ENCODE measurements at places on chromosomes 13 and 19.

DNA sequence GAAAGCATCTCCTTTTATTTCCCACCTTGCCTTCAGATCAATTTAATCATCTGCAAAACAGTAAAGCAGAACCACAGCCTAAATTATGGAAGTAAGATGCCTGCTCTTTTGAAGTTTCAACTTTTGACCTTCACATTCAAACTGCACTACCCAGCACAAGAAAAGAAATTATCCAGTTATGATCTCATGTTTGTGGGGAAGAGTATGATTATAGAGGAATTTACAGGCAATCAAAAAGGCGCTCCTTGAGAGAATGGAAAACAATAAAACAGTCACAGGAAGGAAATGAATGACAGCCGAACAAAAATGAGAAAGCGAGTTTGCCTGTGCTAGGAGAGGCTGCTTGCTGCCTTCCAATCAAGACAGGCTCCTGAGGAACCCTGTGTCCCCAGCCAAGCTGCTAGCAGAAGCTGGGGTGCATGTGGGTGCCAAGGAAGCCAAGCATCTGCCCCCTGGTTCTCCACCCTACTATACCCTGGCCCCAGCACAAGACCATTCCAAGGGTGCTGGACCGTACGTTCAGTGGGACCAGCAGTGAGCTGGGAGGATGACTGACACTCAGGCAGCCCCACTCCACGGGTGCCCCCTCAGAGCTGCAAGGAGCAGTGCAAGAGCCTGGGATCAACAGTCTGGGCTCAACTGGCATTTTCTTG, 47.8 kb downstream of the PEPD start:
- DNase-seq = no peak

GRCh38 chr13:99033814-99034213, 56.0 kb upstream of the DOCK9 start:
- DNase-seq = no peak

DNA sequence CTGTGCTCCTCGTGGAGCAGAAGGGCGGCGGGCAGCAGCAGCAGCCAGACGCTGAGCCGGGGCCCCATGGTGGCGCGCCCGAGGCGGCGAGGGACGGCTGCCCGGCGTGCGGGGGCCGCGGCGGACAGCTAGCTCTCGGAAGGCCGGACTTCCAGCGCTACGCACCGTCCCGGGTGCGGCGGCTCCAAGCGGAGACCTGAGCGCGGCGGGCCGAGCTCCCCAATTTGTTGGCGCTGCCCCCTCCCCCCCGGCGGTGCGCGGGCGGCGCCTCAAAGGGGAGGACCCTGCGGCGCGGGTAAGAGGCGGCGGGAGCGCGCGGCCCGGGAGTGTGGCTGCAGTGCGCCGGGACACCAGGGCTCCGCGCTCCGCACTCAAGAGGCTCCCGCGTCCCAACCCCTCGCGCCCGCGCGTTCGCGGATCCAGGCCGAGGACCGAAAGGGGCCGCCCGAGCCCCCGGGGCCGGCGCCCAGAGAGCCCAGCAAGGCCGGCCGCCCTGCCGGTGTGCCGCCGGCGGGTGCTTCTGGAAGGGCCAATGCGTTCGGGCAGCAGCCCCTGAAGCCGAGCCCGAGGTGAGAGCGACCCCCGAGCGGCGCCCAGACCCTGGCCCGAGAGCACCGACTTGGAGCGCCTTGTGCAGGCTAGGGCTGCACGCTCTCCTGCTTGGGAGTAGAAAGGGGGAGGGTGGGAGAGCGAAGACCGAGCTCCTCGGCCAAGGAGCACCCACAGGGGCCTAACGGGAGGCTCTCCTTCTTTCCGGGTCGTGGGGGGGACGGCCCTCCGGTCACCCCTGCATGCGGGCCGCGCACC, at the start of the genes COL4A1 and COL4A2:
TSS of gene COL4A1 (minus strand) at position 198 of the 807 bp plus-strand sequence. CDS start at position 68, 130 bp downstream.
TSS of gene COL4A2 (plus strand) at position 325 of the 807 bp plus-strand sequence. CDS start 620 bp downstream, outside the sequence.
- DNase-seq = no peak

DNA sequence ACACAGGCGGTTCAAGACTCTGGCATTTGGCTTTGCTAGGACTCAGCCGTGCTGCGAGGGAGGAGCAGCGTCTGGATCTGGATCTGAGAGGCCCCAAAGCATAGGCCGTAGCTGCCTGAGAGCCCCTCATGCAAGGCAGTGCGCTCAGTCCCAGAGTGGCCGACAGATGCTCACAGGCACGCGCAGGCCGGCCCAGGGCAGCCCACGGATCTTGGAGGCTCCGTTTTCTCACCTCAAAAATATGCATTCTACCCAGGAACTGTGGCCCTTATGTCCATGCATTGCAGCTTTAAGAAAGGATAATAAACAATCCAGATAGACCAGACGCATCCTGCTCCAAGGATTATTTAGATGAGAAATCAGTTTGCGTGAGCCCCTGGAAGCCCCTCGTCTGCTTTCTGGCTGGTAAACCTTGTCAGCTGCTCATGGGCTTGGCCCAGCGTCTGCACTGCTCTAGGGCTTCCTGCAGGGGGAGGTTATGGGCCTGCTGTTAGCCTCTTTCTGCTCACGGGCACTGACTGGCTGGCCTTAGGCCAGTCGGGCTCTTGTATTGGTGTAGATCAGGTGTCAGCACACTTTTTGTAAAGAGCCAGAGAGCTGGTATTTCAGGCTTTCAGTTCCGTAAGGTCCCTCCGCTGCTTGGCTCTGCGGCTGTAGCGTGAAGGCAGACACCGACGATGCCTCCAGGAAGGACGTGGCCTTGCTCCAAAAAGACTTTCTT, 24.2 kb downstream of the TEX29 start:
- DNase-seq = no peak

DNA sequence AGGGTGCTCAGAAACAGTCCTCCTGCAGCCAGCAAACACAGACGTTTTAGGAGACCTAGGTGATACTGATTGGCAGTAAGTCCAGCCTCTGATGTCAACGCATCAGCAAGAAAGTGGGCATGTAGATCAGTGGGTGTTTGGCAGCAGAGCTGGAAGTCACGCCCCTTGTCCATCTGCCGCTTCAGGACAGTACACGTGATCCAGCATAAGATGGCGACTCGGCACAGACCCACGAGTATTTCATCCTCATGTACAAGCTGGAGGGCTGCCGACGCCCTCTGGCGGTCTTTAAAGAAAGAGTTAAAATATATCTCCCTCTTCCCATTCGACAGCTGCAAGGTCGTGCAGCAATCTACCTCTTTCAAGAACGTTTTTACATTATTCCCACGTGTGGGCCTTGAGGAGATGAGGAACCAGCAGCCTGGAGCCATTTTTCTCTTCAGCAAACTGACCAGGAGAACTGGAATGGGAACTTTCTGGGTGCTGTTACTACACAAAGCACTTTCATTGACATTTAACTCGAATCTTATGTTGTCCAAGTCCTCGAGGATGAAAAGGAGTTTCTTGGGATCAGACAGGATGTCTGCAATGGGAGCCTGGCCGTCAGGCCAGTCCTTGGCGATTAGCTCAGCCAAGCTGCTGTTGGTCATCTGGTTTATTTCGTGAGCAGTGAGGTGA, 22.3 kb downstream of the NLRP11 start:
- no peak for DNase-seq

- no peak for DNase-seq
Measured at GRCh38 chr13:26979334-26979733, 192.3 kb downstream of the USP12 start.

- DNase-seq = no peak
Measured at GRCh38 chr13:99103536-99103935, 97.1 kb upstream of the UBAC2 start.

DNA sequence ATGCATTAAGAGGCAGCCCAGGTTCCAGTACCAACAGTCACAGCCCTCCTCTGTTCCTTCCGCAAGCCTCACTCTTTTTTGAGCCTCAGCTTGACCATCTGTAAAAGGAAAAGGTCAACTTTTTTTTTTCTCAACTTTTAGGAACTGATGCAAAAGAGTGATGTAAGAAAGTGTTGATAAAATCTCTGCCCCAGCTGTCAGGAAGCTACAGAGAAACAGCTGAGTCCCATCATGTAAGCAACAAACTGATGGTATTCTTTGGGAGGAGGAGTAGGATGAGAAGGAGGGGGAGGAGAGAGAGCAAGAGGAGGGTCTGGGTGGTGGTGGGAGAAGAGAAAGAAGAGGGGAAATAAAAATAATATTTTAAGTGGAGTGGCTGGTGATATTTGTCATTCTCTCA, 233.9 kb upstream of the TSHZ3 start:
- DNase-seq = no peak

GRCh38 chr13:23050126-23050525, 130.7 kb upstream of the SGCG start:
- DNase-seq = no peak

DNA sequence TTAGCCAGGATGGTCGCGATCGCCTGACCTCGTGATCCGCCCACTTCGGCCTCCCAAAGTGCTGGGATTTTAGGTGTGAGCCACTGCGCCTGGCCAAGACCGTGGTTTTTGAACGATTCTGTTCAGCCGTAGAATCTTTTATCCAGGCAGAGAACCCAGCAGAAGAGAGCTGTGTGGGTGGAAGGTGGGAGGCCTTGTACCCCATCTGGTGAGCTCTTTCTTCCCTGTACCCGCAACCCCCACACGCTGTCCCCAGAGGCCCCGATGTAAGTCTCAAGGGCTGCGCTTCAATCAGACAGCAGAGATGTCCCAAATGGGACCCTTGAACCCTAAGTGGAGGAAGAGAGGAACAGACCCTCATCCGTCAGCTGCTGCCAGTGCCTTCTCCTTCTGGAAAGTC, 3.7 kb downstream of the SLC25A23 start:
- no peak for DNase-seq

GRCh38 chr13:111203736-111204389, 88.8 kb downstream of the ARHGEF7 start:
- DNase-seq = no peak

GRCh38 chr19:42158926-42159325, 26.7 kb upstream of the POU2F2 start:
- no peak for DNase-seq

GRCh38 chr13:97319113-97319720, 97.1 kb downstream of the MBNL2 start:
- DNase-seq = no peak

DNA sequence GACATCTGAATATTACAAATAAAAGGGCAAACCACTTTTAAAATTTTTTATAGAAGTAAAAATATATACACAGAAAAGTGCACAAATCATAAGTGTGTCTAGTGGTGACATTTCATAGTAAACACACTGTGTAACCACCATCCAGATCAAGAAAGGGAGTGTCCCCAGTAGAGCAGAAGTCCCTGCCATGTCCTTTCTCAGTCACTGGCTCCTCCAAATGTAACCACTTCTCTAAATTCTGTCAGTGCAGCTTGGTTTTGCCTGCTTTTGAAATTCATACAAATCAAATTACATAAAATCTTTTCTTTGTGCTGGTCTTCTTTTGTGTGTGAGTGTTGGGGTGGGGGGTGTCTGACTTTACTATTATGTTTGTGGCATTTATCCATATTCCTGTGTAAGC, 116.5 kb downstream of the RBM26 start:
- DNase-seq = no peak

GRCh38 chr19:49664171-49665035, 1.3 kb downstream of the IRF3 start:
- peak; percentile 88 for DNase-seq

- no peak for DNase-seq
Measured at GRCh38 chr19:28927456-28927855, 285.5 kb downstream of the UQCRFS1 start.

GRCh38 chr13:21399741-21400140, 59.4 kb downstream of the ZDHHC20 start:
- DNase-seq = no peak

GRCh38 chr13:50893211-50893852, 16.3 kb upstream of the RNASEH2B start:
- no peak for DNase-seq

DNA sequence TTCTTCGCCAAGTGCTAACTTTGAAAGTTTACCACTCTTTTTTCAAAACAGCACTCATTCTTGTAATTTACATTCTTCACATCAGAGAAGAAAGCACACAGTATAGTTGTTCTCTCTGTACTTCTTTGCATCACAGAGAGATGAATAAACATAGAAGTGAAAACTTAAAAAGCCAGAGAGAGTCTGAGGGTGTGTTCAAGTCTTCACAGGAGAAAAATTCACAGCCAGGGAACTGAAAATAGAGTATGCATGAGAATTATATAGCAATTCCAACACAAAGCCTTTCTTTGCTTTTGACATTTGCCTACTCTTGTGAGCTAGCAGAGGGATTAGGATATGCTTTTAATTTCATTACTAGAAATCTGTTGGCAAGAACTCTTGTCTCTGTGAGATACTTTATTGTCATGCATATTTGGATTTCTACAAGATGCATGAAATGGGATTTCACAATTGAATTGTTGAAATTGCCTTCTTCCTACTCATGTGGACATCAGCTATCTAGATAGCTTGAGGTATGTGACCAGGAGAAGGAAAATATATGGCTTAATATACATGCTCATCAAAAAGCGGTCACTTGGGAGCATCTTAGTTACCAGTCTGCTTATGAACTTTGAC, 166.1 kb downstream of the SLC7A1 start:
- no peak for DNase-seq

DNA sequence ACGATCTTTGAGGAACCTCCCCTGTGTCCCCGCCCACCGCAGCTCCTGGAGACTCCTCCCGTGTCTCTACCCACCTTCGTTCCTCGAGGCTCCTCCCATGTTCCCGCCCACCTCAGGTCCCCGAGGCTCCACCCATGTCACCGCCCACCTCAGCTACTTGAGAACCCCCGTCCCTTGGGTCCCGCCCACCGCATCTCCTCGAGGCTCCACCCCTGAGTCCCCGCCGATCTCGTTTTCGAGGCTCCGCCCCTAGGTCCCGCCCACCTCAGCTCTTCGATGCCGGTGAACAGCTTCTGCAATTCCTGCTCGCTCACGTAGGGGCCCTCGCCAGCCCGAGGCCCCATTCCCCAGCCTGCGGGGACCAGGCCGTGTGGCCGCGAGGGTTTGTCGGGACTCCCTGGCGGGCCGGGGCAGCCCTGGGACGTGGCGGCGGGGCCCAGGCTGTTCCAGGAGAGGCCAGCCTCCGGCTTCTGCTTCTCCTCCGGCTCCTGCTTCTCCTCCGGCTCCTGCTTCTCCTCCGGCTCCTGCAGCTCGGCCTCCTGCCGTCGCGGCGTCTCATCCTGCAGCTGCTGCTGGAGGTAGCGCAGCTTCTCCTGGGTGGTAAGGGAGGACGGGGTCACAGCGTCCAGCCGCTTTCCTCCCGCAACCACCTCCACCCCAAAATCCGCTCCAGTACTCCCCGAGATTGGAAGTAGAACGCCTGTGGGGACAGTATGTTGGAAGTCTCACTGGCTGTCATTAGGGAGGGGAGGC, 16.7 kb downstream of the TSKS start:
- DNase-seq = no peak

GRCh38 chr13:109998037-109998436, 211.7 kb upstream of the IRS2 start:
- no peak for DNase-seq

GRCh38 chr19:6769006-6769619, 1.9 kb upstream of the SH2D3A start:
- DNase-seq = no peak

- no peak for DNase-seq
Measured at GRCh38 chr13:99495466-99496183, 5.6 kb upstream of the TM9SF2 start.

DNA sequence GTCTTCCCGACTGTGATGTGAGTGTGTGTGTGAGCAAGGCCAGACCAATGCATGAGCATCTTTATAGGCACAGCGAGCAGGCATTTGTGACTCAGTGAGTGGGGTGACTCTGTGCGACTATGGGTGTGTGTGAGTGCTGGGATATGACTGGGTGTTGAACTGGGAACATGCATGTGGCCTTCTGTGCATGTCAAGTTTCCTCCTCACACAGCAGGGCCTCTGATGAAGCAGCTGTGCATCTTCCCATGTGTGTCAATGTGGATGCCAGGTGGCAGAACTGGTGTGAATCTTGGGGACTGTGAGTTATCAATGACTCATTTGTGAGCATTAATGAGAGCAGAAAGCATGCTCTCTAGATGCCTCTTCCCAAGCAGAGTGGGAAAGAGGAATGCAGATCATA, 12.1 kb upstream of the LGALS14 start:
- no peak for DNase-seq

Measured in stimulated activated CD8-positive, alpha-beta memory T cell treated with anti-CD3 and anti-CD28 coated beads, Interleukin-2, amount 100 ng/mL, for 1 hour (primary cell).